ENCODE measurements at places on chromosomes 3 and 15.
A peak's percentile ranks its signal among the peaks of the same experiment; 100 is the strongest.

- no peak for DNase-seq
These were observed 83.3 kb upstream of the KCNH8 start for GRCh38 chr3:19065027-19065426.

- DNase-seq = no peak
These were observed 249.5 kb upstream of the AZI2 start for GRCh38 chr3:28598165-28598564.

- peak; percentile 91 for DNase-seq
These were observed 28.2 kb downstream of the DUOX1 start for GRCh38 chr15:45157974-45158373.

DNA sequence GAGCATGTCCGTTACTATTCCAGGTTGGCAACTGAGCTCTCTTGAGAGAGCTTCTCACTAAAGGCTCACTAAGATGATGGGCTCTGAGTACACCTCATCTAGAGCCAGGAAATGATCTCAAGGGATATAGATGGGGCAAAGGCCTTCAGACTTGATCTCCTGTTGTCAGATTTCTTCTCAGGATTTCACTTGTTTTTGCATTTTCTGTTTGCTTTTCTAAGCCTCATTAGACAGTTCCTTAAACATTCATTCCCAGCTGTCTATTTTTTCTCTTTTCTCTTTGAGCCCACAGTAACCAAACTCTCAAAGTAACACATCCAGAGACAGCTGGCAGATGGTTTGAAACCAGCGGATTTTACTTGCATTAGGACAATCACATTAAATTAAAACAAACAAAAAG is 28.4 kb upstream of the ARL8B start:
- DNase-seq = no peak

- DNase-seq = no peak
These were observed 204.6 kb downstream of the PLCL2 start for GRCh38 chr3:17089314-17089700.

GRCh38 chr15:73174171-73174570 is 121.9 kb downstream of the NEO1 start:
- DNase-seq = no peak

DNA sequence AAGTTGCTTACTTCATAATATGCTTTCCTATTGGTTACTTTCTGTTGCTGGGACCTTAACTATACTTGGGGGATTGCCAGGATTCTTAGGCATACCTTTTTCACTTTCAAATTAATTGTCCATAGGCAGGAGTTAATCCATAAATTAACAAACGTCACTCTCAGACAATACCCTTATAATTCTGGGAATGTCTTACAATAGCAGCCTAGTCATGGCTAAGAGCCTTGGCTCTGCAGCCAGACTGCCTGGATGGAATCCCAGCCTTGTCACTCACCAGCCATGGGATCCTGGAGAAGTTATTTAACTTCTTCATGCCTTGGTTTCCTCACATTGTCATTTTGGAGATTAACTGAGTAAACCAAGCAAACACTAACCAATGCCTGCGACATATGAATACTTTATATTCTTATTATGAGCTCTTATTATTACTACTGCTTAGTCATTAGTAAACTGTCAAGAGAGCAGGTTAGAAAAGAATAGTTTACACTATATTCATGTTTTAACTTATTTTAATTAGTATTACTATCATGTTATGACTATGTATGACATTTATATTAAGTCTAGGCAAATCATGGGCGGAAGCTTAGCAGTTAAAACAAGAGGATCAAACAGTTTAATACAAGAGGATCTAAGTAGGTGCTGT is 29.0 kb downstream of the GYG1 start:
- DNase-seq = peak; percentile 77

DNA sequence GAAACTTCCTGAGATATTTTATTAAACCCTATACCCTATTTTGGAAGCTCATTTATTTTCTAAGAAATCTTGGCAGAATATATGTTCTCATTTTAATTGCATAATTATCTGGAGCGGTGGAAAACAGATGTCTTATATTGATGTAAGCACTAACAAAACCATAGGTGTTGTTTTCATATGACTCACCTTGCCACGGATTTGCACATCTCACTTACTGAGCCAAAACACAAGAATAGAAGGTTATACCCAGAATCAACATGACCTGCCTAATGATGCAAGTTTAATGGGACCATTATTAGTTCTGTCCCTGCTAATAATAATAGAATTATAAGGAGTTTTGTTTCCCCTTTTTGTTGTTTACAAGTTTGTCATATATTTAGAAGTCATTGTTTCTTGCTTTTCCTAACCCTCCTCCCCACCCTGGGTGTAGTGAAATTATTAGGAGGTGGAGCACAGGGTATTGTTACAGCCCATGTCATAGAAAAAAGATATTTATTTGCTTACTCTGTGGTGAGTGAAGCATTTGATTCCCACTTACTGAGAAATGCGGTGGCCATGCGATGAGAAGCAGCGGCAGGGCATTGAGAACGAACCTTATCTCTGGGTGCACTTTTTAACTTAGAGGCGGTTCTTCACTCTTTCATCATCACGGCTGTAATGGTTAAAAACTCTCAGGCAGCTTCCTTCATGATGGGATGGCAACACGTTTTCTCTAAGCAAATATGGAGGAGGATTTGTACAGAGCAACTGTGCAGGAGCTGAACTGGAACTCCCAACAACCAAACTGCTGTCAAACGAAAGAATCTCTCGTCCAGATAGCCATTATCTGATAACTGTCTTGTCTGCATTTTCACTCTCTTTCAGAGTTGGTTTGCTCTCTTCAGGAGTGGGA is 521 bp downstream of the IL5RA start:
- no peak for DNase-seq

DNA sequence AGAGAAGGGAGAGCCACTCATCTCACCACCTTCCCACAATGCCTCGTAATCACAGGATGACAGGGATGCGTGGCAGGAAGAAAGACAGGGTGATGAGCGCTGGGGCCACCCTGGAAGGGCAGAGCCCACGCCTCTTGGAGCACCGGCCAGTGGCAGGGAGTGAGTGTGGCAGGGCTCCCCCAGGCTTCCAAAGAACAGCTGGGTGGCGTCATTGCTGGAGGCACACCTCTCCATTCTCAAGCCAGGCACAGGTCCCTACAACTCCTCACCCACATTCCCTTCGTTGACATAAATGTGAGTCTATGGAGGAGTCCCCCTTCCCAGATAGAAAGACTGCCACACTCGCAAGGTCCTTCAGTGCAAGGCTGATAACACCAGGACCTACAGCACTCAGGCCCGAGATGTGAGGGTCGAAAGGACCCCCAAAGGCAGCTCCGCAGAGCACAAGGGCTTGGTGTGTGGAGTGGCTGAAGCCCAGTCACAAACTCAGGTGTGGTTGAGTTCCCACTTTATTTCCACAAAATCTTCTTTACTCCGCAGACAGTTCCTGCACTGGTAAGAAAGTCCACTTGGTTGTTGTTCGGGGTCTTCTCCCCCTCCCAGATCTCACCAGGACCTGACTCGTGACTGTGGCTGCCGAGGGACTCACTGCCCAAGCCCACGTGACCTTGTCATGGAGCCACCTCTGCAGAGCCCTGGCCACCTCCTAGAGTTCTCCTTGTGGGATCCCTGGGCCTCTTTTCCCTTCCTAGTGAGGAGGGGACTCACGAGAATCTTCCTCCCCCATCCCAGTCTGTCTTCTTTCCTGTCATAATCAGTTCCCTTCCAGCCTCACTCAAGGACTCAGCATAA is 22.4 kb upstream of the CORO2B start:
- no peak for DNase-seq

DNA sequence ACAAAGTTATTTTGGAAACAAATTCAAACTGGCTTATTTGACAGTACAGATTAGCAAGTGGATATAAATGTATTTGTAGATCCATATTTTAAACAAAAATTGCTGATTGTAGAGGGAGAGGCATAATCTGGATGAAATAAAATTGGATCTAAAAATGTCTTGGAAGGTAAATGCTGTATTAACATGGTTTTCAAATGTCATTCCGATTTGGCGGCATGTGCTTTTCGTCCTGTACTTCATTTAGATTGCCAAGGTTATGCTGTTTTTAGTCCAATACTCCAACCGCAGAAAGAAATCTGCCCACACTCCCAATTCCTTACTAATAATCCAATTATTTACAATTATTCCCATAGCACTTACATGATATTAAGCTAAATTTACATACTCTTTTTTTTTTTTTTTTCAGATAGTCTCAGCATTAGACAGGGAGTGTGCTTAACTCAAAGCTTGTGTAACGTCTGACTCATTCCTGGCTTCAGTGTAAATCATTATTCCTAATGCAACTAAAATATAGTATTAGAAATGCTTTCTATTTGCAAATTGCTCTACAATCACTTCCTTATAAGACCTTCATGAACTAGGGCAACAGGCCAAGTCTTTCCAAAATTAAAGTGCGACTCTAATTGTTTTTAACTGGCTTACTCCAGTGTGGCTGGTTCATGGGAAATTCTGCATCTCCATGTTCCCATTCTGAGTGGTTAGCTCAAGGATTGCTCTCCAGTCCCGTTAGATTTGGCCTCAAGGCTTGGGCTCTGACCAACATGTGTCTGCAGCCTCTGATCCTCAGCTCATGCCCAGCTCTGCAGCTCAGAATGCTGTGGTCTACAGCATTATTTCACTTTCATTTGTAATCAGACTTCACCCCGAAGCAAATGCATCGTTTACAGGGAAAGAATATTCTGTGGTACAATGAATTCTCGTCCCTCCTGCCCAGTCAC is 103.9 kb downstream of the FBN1 start:
- peak; percentile 82 for DNase-seq

GRCh38 chr3:31625358-31625757 is 92.6 kb downstream of the STT3B start:
- no peak for DNase-seq

DNA sequence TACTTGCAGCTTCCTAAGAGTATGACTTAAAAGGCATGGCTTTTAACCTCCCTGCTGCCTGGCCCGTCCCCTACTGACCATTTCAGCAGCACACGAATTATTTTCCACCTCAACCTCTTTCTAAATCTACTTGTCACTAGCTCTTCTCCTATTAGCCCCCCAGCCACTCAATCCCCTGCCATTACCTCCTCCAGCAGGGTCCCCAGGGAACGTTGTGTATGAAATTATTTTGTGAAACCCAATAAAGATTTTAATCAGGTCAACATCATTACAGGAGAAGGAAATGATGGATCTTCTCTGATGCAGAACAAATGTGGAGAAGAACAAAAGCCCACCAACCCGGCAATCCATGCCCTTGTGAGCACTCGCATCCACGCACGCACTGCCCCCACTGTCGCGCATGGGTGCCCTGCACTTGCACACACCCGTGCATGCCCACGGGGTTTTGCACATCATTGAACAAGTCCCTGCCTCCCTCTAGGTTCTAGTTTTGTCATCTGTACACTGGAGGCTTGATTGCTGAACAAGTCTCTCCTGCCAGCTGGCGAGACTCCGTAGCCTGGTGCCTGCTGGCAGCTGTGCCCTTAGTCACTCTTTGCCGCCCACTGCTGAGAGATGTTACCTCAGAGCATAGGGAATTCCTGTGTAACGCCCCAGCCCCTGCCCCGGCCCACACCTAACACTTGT is 51.6 kb downstream of the LINGO1 start:
- DNase-seq = no peak

GRCh38 chr3:98779541-98780335 is 16.6 kb downstream of the ST3GAL6 start:
- peak; percentile 84 for DNase-seq

DNA sequence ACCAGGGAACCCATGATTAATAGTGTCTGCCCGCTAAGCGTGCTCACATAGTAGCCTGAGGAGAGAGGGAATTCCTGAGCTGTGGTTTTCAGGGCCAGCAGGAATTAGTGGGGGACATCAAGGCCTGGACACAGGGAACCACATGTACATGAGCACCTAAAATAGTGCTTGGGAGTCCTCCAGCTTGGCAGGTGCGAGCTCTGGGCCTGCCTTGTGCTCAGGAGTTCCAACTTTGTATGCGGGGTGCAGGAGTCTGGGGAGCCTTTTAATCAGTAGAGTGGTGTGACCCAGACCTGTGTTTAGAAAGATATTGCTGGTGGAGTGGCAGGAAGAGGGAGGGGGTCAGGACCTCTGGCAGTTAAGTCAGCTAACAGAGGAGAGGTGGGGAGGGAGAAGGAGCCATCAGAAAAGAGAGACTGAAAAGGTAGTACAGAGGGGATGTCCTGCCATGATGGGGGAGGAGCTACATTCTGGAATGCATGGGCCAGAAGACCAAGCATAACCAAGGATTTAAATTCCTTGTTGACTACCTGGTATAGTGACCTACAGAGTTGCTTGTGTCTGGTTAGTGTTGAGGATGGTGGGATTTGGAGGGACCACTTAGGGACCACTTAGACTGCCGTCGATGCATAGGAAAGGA is 1.9 kb downstream of the DAG1 start:
- DNase-seq = no peak
